ENCODE measurements at places on chromosomes 3 and 15.

- peak; percentile 82 for DNase-seq
These were observed 1165.1 kb downstream of the ROBO2 start for GRCh38 chr3:78204977-78205376.

- peak; percentile 23 for DNase-seq
These were observed 435 bp downstream of the ALDH1L1 start for GRCh38 chr3:126179825-126180476.

GRCh38 chr15:92467245-92467644, 73.6 kb downstream of the ST8SIA2 start:
- DNase-seq, result no peak

DNA sequence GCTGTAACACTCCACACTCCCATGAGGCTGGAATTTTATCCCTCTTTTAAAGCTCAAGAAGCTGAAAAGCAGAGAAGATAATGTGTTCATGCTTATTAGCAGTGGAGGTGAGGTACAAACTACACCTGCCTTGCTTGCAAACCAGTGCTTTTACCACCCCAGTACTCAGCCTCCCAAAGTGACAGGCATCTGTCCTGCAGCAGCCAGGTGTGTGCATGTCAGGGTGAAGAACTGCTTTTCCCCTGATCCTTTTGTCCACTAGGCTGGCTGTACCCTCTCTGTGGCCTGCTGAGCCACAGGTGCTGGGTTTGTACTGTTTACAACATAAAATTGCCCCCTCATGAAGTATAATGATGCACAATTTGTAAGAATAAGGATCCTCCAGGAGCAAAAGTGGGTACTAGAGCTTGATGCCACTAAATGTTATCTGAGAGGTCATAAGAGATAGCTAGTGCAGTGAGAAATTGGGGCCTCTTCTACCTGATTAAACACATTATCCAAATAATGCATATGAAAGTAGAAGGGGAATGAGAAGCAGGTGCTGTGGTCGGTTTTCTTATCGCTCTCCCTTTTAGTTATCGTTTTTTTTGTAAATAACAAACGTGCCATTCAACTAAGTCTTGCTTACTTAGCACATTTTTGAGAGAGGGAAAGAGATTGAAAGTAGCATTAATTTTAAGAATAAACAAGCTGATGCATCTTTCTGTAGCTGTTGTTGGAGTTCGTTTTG, 39.2 kb upstream of the GADL1 start:
- no peak for DNase-seq

GRCh38 chr15:40037721-40038120, 1.3 kb downstream of the SRP14 start:
- no peak for DNase-seq

- peak; percentile 61 for DNase-seq
These were observed 405.9 kb downstream of the ROBO1 start for GRCh38 chr3:79361748-79362378.

DNA sequence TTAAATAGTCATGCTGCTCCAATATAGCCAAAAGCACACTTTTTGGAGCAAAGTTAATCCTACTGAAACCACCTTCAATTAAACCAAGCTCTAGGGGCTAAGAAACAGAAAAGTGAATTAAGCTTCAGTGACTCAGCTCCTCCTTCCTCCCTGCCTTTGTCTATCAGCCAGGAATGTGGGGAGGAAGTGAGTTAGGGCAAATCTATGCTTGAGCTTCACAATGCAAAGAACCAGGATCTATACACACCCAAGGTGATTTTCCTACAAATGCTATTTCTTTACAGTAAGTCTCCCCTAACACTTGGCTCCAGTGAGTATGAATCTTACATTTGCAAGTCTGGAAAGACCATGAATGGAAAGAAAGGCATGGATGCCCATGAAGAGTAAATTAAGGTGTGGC, 212.1 kb downstream of the P3H2 start:
- DNase-seq, result peak; percentile 83

- no peak for DNase-seq
These were observed 4.6 kb upstream of the QRICH1 start for GRCh38 chr3:49098429-49098828.

- no peak for DNase-seq
These were observed 345.2 kb downstream of the VPS13C start for GRCh38 chr15:61715082-61715481.

DNA sequence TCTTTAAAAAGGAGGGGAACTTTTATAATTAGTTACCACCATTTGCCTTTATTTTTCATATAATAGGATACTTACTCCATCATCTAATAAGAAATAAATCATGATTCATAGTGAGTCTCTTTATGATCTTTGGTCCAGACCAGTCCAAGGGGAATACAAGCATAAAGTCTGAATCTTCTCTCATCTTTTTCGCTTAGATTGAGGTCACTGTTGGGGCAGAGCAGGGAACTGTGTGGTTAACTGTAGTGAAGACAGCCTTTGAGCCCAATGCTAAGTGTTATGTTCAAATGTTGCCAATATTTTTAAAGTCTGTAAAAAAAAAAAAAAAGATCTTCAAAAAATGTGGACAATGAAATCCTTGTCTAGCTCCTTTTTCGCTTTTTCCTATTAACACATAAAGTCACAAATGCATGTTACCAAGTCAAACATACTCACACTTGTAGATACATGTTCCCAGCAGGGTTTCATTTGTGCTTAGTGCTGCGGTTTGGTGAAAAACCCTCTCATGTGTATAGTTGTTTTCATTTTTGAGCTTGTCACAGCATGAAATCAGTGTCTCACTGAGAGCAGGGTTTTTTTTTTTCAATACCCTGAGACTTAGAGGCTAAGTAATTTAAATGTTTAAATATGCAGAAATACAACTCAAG, 72.1 kb downstream of the EPHA3 start:
- DNase-seq, result no peak

DNA sequence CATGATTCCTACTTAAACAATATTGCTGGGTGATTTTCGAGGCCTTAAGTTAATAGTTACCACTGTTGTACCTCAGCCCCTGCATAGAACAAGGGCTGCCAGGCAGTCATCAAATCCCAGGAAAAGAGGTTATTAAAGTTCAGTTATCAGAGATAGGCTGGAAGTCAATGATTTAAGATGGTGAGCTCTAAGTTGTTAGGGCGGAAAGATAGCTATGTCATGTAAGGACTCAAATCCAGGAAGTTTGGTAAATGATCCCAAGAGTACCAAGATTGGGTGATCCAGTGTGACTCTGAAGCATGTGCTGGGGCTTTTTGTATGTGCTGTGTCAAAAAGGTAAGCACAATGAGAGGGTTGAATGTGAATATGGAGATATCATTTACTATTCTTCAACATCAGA, 287.9 kb downstream of the NLGN1 start:
- no peak for DNase-seq

- DNase-seq, result no peak
These were observed 648.5 kb downstream of the NR2F2 start for GRCh38 chr15:96978937-96979473.

DNA sequence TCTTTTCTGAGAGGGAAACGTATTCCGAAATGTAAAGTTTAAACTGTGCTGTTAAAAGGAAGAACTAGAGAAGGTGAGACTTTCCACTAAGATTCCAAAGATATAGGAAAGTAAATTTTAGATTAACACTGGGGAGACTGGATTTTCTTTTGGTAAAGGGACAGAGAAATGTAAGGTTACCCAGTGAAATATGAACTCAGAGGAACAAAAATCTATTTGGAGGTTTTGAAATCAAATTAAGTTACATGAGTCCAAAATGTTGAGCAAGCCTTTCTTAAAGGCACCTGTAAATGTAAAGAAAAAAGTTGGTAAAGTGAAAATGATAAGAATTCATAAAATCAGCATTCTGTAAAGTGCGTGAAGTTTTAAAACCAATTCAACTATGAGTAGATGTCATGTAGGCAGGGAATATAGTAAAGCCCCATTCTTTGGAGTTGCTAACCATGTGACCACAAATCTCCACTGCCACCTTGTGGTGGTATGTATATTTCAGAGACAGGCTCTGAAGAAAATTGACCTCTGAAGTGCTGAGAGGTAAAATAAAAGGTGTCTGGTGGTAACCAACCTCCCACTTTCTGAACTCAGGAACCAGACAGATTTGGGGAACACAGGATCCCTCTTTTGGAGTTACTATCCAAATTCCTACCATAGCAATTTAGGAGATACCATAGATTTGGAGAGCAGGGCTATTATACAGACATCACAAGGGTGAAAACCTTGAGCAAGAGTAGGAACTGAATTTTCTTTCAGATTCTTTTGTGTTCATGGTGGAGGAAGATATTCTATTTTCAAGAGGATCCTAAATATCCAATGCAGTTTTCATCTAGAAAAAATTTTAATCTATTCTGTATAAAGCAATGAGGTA, 215.3 kb downstream of the ROBO2 start:
- DNase-seq, result peak; percentile 45

DNA sequence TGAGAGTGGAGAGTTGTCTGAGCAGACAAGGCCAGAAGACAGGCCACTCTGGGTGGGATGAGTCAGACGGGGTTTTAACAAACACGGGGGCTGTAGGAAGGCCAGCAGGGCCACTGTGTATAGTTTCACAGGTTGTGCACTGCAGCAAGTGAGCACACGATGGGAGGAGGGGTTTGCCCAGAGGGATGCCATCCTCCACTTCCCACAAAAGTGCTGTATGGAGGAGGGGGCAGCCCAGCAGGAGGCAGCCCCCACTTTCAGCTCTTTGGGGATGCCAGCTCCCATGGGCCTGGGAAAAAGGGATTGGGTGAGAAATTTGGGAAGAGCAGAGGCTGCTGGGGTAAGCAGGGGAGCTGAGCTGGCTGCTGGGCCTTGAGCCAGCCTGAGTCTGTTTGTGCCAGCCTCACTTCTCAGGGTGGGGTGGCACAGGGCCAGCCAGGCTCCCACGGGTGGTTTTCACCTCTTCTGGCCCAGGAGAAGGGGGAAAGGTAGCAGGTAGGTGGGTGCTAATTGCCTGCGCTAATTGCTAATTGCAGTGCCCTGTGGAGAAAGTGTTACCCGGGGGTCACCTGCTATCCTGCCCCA, 6.7 kb downstream of the ZBTB47 start:
- peak; percentile 25 for DNase-seq

DNA sequence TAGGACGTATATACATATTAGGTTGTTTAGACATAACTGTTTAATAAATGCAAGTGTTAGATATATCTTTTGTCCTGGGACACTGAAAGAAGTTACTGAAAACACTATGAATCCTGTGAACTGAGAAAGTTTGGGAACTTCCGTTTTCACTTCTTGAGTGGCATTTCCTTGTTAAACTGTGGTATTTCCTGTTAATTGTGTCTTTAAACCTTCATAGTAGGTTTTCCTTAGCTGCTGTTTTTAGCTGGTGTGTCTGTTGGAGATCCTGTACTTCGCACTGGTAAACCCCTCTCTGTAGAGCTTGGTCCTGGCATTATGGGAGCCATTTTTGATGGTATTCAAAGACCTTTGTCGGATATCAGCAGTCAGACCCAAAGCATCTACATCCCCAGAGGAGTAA, 37.1 kb downstream of the ATP6V1A start:
- DNase-seq, result peak; percentile 18

DNA sequence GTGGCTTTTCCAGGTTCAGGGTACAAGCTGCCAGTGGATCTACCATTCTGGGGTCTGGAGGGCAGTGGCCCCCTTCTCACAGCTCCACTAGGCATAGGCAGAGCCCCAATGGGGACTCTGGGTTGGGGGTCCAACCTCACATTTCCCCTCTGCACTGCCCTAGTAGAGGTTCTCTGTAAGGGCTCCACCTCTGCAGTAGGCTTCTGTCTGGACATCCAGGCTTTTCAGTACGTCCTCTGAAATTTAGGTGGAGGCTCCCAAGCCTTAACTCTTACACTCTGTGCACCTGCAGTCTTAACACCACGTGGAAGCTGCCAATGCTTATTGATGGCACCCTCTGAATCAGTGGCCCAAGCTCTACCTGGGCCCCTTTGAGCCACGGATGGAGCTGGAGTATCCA, 22.5 kb upstream of the TM4SF4 start:
- DNase-seq, result no peak

- DNase-seq, result no peak
These were observed 537.6 kb downstream of the FOXP1 start for GRCh38 chr3:71045917-71046282.

DNA sequence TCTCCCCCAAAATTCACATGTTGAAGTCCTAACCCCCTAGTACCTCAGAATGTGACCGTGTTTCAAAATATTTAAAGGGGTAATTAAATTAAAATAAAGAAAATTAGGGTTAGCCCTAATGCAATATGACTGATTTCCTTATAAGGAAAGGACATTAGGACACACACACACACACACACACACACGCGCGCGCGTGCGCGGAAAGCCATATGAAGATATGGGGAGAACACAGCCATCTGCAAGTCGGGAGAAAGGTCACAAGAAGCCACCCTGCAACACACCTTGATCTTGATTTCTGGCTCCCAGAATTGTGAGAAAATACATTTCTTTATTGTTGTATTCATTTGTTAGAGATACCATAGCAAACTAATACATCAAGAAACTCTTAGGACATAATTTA, 54.6 kb upstream of the STXBP5L start:
- no peak for DNase-seq

DNA sequence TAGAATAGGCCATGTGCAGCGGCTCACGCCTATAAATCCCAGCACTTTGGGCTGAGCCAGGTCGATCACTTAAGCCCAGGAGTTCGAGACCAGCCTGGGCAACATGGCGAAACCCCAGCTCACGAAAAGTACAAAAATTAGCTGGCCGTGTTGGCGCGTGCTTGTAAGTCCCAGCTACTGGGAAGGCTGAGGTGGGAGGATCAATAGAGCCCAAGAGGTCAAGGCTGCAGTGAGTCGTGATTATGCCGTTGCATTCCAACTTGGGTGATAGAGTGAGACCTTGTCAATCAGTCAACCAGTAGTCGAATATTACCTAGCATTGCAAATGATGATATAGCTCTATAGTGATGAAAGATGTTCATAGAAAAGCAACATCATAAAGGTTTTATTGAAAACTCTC, 51.9 kb downstream of the USP8 start:
- DNase-seq, result no peak

DNA sequence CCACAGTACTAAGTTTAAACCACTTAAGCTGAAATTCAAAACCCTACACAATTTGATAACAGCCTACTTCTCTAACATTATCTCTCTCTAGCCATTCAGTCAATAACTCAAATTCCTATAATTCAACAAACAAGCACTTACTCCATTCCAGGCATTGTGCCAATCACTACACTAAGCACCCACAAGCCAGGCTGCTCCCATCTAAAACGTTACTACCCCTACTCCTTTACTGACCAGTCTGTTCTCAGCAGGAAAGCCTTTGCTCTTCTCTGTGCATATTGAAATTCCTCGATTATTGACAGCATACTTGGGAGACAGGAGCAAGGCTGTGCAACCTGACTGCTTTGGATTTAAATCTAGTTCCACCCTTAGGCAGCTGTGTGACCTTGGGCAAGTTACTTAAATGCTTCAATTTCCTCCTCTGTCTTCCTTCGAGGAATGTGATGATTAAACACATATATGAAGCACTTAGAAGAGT, 177.2 kb upstream of the THBS1 start:
- DNase-seq, result peak; percentile 88

GRCh38 chr3:145370870-145371269, 790.1 kb downstream of the PLOD2 start:
- no peak for DNase-seq

GRCh38 chr15:98649472-98650416, 1.4 kb downstream of the IGF1R start:
- DNase-seq, result peak; percentile 35

GRCh38 chr3:156749244-156749643, 74.9 kb downstream of the TIPARP start:
- DNase-seq, result no peak

Data from EL (cell line).